Smooth muscle cell of the coronary artery (primary cell): ENCODE measurements at places on chromosomes 2 and 18. TPM values are rescaled to one million over a fixed set of nuclear protein-coding genes. Genes with fewer than 3 reads are reported as not detected.

IL18R1 gene
- 1.1 and 4.3 TPM in 2 replicates for total RNA-seq

SLC5A7 gene
- not detected in 2 replicates for total RNA-seq

CRYGD gene
- total RNA-seq: not detected in 2 replicates

MAPK4 gene
- total RNA-seq: not detected in 2 replicates

PCARE gene
- not detected in 2 replicates for total RNA-seq

PLGLB1 gene
- total RNA-seq: 0.38 TPM in 1 of 2 replicates, not detected in the other

ACMSD gene
- not detected in 2 replicates for total RNA-seq

REEP1 gene
- total RNA-seq: under 0.01 TPM in 1 of 2 replicates, not detected in the other

GCG gene
- total RNA-seq: not detected in 2 replicates

BUB1 gene
- 1.3 and 9.5 TPM in 2 replicates for total RNA-seq

UBXN2A gene
- total RNA-seq: 5.0 and 9.8 TPM in 2 replicates

SERPINB11 gene
- 0.12 TPM in 1 of 2 replicates, not detected in the other for total RNA-seq

MEP1B gene
- 0.12 TPM in 1 of 2 replicates, not detected in the other for total RNA-seq

TSHZ1 gene
- 1.7 and 6.9 TPM in 2 replicates for total RNA-seq

ALPI gene
- total RNA-seq: not detected in 2 replicates

SP5 gene
- total RNA-seq: not detected in 2 replicates

LHCGR gene
- total RNA-seq: not detected in 2 replicates

C2orf66 gene
- 0.08 TPM in 1 of 2 replicates, not detected in the other for total RNA-seq

B3GNT7 gene
- total RNA-seq: 0.75 TPM in 1 of 2 replicates, not detected in the other

LYG1 gene
- total RNA-seq: not detected in 2 replicates

SERPINB3 gene
- total RNA-seq: 2.3 TPM in 1 of 2 replicates, not detected in the other

GALM gene
- total RNA-seq: 14.4 and 54.5 TPM in 2 replicates

TMEM247 gene
- not detected in 2 replicates for total RNA-seq
